Globus pallidus (tissue), 1 donor: ENCODE measurements at places on chromosomes 7 and 10.

DNA sequence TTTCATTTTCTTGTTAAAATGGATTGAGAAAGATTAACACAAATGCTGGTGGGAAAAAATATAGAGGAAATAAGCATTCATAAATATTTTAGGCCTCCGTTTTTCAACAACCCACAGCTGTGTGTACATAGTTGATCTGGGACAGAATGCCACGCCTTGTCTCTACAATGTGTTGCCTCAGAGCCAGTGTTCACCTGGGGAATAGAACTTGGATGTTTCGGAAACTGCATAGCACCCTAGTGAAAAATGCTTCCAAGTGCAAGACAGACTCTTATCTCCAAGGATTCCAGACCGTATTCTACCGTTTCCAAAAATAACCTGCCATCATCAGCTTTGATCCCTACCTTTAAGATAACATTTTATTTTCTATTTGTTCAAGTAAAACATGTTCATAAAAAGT lies 260.9 kb downstream of the SDK1 start:
- no peak for DNase-seq

- DNase-seq, result no peak
These were observed 19.6 kb upstream of the AGMO start for GRCh38 chr7:15581352-15581951.

GRCh38 chr10:89165923-89166322 lies 41.2 kb downstream of the CH25H start:
- no peak for DNase-seq

GRCh38 chr7:17580141-17580540 lies 281.7 kb downstream of the AHR start:
- no peak for DNase-seq

GRCh38 chr10:5567477-5567876 lies 42.7 kb downstream of the CALML3 start:
- DNase-seq, result no peak

DNA sequence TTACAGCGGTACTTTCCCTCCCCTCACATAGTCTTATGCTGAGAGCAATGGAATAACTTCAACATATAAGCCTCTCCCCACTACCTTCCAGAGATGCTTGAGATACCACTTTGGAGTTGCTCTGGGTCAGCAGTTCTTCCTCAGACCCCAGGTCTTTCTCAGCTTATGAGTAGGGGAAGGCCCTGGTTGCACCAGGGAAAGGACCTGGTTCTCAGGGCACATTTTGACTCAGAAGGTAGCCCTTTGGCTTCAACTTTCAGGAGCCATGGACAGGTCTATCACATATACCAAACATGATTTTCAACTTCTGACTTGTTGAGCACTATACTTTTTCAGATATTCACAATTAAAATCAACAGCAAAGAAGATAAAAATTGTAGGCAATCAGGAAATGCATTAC lies 11.5 kb upstream of the FIGNL1 start:
- no peak for DNase-seq

DNA sequence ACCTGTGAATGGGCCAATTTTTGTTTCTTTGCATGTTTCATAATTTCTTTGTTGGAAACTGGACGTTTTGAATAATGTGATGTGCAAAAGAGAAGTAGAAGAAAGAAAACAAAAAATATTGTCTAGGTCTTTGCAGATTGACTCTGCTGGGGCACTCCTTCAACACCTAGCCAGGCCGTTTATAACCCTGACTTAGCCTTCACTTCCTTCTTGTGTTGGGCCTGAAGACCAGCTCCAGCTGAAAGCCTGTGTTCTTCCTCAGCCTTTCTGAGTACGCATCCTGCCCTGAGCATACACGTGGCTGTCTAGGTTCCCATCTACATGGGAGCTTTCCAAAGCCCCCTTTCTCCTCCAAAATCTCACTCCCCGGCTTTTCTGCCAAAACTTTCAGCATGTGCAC lies 41.9 kb downstream of the LMTK2 start:
- DNase-seq, result no peak

DNA sequence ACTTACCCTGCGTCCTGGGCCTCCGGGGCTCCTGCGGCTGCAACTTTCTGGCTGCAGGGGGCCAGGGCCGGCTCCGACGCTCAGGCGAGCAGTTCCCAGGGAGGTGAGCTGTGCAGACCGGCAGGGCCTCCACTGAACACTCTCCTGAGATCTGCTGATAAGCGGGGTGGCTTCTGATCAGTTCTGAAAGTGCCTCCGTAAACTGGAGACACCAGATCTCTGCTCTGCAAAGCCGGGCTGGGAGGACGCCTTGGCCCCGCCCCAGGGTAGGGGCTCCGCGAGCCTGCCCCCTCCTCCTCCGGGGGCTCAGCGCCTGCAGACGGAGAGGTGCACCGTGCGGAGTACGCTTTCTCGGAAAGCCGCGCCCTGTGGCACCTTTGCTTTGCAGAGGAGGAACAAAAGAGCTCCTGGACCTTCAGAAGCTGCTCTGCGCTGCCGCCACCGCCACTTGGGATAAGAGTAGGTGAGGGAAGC lies 141.3 kb upstream of the VKORC1L1 start:
- no peak for DNase-seq
